NCI-H187 (cell line): ENCODE measurements at places on chromosomes 4 and X.
A peak's percentile ranks its signal among the peaks of the same experiment; 100 is the strongest.

DNA sequence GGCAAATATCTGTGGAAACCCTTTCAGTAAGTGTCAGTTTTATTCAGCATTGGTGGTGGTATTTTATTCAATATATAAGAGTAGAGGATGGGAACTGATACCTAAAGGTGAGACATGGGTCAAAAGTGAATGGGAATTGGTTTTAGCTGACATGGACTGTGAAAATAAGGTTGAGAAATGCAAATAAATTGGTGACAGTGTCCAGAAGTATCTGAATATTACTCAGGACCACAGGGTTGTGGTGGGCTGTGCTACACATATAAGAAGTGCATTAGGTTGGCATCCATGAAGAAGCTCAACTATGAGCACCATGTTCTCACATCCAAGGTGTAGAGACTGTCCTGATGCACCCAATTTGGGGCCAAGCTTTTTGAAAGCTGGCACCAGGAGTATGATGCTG, 45.0 kb downstream of the ETDC start:
- DNase-seq = no peak

- peak; percentile 34 for DNase-seq
These were observed 145.1 kb downstream of the APBB2 start for GRCh38 chr4:41069257-41069656.

DNA sequence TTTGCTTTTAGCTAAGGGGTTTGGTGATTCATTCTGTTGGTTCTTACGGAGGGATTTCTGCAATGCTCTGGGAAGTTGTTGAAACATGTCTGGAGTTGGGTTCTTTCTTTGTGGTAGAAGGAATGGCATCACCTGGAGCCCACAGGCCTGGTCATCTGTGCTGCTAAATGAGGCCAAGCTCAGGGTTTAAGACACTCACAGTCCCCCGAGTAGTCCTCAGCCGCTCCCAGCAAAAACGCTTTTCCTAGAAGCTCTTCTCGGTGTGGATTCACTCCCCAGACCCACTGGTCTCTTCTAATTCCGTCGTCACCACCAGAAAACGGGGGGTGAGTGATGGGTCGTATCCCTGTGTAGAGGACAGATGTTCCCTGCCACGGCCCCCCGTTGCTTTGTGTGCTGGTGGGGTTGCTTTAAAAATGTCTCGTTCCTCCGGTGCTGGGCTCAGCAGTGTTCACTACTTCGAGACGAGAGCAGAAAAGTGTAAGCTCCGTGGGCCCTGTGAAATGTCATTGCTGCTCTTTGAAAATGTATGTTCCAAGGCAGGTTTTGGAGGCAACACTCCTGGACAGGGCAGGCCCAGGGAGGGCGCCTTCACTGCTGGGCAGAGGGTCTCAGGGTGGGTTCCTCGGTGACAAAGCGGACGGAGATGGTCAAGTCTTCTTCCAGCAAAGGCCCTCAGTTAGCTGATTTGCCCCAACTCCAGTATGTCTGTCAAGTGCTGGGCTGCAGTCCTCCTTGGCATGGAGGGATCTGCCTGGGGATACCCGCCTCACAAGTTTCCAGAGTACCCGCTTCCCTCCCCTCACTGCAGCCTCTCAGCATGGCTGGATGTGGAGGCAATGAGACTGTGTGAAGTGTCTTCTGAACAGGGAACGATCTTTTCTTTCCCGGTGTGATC, 37.3 kb downstream of the PSAPL1 start:
- no peak for DNase-seq

DNA sequence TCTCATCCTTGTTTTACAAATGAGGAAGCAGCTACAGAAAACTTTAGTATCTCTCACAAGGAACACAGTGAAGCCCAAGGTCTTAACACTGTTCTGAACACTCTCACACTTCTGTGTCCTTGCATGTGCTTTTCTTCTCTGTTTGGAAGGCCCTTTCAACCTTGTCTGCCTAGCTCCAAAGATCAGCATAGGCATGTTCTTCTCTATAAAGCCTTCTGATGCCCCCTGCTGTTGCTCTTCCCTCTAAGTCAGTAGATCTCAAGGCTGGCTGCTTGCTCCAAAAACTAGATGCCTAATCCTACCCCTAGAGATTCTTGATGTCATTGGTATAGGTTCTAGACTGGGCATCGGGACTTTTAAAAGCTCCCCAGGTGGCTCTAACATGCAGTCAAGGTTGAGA, 5.9 kb downstream of the APOO start:
- DNase-seq = no peak
